NCI-H146 (cell line): ENCODE measurements at places on chromosomes 5 and 9.

DNA sequence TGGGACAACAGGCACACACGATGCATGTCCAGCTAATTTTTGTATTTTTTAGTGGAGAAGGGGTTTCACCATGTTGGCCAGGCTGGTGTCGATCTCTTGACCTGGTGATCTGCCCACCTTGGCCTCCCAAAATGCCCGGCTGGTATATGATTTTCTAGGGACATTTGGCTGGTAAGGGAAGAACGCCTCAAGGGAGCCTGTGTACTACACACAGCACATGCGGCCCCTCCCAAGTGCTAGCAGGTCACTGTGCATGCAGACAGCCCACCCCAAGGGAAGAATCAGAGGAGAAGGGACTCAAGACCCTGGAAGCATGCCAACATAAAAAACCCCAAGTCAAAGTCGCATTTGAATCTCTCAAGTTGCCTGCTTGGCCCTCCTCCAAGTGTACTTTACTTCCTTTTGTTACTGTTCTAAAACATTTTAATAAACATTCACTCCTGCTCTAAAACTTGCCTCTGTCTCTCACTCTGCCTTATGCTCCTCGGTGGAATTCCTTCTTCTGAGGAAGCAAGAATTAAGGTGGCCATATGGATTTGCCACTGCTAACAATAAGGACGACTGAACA lies 24.3 kb upstream of the OTULINL start:
- no peak for DNase-seq

DNA sequence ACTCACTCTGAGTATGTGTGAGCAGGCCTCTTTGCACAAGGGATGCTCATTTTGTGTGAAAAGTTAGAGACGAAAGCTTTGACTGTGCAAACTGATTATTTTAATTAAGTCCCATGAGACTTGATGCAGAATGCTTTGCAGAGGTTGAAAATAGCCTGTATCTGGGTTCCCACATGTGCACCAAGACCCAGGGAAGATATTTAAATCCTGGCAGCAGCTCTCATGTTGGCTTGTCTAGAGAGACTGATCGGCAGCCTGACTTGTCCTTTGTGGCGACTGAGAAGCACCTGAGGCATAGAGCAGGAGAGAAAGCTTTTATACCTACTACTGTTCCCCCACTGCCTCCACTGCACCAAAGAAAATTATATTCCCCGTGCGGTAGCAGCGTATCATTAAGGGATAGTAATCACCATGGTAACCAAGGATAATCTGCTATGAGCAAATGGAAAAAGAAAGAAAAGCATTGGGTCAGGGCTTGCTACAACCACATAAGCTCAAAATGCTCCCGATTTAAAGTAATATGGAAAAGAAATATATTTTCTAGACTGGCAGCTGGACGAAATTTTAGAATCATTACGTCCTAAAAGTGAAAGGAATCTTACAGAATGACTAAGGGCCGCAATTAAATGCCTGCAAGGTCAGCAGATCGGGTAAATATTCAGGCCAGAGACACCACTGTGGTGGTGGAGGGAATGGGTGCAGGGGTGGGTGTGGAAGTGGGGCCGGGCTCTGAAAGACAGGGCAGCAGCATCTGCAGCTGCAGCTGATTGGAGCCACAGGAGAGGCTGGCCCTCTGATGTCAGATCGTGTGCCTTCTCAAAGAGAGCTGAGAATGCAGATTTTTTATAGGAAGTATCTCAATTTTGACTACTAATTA lies 135.3 kb upstream of the EPB41L4A start:
- no peak for DNase-seq

- DNase-seq: no peak
These were observed 110.1 kb downstream of the SLIT3 start for GRCh38 chr5:169190849-169191248.

GRCh38 chr5:98690002-98690401 lies 83.5 kb upstream of the RGMB start:
- no peak for DNase-seq

GRCh38 chr9:69376651-69377050 lies 51.6 kb downstream of the ENTREP1 start:
- DNase-seq: no peak

DNA sequence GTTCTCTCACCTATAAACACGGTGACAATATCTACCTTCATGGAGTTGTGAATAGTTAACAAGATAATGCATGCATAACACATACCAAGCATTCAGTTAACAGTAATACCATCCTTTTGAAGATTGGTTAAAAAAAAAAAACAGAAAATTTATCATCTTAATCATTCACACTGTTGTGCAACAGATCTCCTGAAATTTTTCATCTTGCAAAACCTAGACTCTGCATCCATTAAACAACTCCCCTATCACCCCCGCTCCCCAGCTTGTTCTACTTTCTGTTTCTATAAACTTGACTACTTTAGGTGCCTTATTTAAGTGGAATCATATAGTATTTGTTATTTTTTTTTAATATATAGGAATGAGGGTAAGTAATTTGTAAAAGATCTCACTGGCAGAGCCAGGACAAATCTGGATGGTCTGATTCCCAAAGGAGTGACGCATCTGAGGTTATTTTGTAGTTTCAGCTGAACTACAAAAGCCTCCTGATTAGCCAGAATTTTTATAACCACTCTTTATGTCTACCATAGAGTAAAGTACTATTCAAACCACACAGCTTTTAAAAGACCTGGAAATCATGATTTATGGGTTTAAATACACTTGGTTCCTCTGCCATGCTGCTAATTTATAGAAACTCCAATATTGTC lies 93.0 kb downstream of the FANCC start:
- no peak for DNase-seq

- DNase-seq: no peak
These were observed 10.3 kb downstream of the GOLPH3 start for GRCh38 chr5:32163785-32164184.

DNA sequence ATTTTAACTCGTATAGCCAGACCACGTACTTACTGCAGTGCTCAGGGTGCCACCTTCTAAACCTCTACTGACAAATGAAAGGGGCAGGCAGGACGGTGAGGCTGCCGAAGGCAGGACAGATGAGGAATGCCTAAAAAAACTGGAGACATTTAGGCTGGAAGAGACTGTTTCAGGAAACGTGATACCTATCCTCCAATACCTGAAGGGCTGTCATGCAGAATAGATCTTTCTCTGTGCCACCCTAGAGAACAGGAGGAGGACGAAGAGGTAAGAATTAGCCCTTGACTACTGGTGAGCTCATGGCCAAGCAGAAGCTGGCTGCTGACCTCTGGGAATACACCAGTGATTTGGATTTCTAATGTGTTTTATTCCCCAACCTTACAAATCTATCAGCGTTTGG lies 139.4 kb downstream of the EFNA5 start:
- no peak for DNase-seq

GRCh38 chr5:42812620-42813019 lies 928 bp upstream of the SELENOP start:
- DNase-seq: no peak

DNA sequence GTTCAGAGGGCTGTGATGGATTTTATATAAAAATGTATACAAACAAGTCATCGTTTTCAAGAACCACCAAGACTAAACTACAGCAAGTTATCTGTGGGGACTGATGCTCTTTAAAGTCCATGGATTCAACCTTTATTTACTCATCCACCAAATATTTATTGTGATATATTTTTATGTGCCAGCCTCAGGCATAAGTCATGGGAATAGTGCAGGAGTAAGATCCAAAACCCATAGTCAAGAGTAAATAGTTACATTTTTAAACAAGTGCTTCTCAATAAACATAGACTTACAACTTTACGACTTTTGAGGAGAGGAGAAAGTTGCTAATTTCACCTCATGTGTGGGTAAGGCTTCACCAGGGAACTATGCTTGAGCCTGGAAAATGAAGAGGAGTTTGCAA lies 24.6 kb downstream of the MACIR start:
- DNase-seq: no peak

- no peak for DNase-seq
These were observed 327.0 kb downstream of the DMRTA1 start for GRCh38 chr9:22773501-22774220.

GRCh38 chr9:98745470-98745869 lies 36.7 kb upstream of the GABBR2 start:
- no peak for DNase-seq

DNA sequence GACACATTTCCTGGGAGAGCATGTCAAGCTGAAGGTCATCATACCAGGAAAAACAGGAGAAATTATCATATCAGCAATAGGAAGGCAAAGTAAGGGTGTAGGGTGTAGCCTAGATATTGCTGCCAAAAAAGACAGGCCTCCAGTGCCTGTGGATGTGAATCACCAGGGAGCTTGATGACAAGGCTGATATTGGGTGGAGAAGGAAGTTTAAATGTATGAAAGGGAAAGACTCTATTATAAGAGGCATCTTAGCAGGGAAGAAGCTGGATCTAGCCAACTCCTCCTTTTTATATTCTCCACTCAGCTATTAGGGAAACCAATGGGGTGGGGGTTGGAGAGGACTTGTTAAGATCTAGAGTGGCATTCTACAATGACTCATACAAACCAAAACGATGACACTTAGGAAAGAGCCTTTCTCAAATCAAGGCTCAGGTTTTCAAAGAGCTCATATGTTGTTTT lies 13.4 kb upstream of the TXNDC8 start:
- no peak for DNase-seq

GRCh38 chr5:41878173-41878572 lies 7.9 kb upstream of the OXCT1 start:
- DNase-seq: no peak

DNA sequence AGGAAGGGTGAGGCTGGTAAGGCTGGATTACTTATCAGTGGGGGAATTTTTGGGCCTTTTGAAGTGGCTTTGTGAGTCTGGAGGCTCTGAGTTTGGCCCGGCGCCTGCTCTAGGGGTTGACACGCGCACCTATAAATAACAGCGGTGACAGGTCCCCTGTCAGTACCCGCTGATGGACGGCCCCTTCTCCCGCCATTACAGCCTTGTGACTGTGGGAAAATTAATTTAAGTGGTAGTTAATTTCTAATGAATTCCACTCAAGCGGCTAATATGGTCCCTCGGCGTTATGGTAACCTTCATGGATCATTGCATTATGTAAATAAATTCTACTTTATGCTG lies 16.5 kb downstream of the MRPL36 start:
- DNase-seq: no peak

GRCh38 chr9:109506097-109506712 lies 8.1 kb upstream of the PTPN3 start:
- no peak for DNase-seq

- no peak for DNase-seq
These were observed 346.9 kb downstream of the ZNF608 start for GRCh38 chr5:124399426-124399961.

- DNase-seq: no peak
These were observed 581.8 kb upstream of the WWC1 start for GRCh38 chr5:167709625-167710024.

DNA sequence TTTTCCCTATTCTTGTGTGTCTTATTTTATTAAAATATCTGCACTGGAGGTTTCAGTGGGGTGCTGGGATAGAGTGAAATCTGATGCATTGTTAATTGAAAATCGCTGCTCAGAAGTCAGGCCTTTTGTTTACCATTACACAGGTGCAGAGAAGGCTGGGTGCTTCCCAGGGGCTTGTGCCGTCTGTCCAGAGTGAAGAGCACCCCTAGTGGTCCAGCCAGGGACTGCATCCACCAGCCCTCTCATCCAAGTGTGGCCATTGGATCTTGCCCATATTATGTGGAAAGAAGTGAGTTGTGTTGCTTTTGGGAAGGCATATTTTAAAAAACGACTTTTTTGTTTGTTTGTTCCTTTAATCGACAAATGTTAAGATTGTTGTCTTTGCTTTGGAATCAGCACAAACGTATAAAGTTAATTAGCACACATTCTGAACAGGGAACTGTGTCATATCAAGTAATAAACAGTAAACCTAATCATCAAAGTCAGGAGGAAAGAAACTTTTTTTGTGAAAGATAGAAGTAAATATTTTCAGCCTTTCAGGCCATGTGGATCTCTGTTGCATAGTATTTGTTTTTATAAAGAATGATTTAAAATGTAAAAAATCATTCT lies 315.6 kb downstream of the MTRR start:
- DNase-seq: peak; percentile 86

DNA sequence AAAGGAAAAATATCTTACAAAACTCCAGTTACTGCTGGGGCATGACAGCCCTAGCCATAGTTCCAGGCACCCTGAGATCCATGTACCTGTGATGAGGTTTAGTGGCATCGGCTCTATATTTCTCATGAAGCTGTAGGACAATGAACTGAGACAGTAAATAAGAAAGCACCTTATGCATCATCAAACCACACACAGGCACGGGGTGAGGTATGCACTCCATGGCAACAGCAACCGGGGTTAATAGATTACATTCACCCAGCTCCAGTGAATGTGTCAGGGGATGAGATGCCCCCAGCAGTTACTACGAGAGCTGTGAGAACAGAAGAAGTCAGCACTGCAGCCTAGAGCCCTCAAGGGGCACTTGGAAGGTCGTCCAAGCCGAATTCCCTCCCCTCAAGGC lies 162.0 kb upstream of the S1PR3 start:
- DNase-seq: no peak

- no peak for DNase-seq
These were observed 151.3 kb upstream of the TRPC7 start for GRCh38 chr5:136516637-136517036.

DNA sequence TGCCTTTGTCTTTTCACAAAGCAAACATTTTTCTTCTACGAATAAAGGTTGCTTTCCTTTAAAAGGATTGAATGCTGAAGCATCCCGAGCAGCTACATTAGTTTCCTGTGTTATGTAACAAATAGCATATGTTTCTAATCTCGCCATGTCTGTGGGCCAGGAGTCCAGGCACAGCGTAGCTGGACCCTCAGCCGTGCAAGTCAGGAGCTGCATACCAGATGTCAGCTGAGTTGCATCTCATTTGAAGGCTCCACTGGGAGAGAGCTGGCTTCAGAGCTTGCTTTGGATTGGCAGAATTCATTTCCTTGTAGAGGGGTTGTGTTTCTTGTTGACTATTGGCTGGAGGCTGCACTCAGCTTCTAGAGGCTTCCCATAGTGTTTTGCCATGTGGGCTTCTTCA lies 16.0 kb upstream of the GOLPH3 start:
- no peak for DNase-seq

GRCh38 chr9:37408933-37409710 lies 13.4 kb upstream of the GRHPR start:
- DNase-seq: no peak
